ENCODE measurements at places on chromosomes 7 and 10. TPM values are rescaled to one million over a fixed set of nuclear protein-coding genes. Genes with fewer than 3 reads are reported as not detected.

Gene LBX1
- not detected for total RNA-seq

Gene SAP25
- total RNA-seq, result not detected

Gene PHKG1
- total RNA-seq, result 0.33 TPM

Gene GRK5
- total RNA-seq, result 34.3 TPM

Gene FAM25C
- not detected for total RNA-seq

Gene FLNC
- 182 TPM for total RNA-seq

Gene CHRM2
- total RNA-seq, result not detected

Gene LLCFC1
- total RNA-seq, result not detected

Gene ADK
- 58.7 TPM for total RNA-seq

Gene ANXA8
- total RNA-seq, result not detected

Data from vein endothelial cell (primary cell).